GM03348 (cell line): ENCODE measurements at places on chromosomes 7 and 10.

- peak; percentile 86 for DNase-seq
Measured at GRCh38 chr10:30185916-30186315, 126.5 kb upstream of the JCAD start.

- no peak for DNase-seq
Measured at GRCh38 chr7:12092499-12093130, 118.5 kb upstream of the TMEM106B start.

- no peak for DNase-seq
Measured at GRCh38 chr10:117005527-117006055, 604 bp upstream of the SHTN1 start.

DNA sequence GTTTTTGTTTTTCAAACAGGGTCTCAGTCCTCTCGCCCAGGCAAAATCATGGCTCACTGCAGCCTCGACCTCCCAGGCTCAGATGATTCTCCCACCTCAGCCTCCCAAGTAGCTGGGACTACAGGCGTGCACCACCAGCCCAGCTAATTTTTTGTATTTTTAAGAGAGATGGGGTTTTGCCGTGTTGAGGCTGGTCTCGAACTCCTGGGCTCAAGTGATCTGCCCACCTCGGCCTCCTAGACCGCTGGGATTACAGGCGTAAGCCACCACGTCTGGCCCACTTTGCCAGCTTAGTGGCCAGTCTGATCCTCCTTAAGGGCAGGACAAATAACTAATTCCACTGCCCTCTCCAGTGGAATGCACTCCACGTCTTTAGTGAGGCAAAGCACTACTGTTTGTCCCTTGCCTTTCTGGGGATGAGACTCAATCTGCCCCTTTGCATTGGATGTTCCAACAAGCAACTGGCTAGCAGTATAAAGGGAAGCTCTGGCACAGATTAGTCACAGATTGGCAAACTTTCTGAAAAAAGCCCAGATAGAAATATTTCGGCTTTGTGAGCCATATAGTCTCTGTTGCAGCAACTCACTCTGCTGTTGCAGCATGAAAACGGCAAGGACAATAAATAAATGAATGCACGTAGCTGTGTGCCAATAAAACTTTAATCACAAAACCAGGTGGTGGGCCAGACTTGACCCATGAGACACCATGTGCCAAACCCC, 143.8 kb upstream of the RHEB start:
- no peak for DNase-seq

GRCh38 chr7:24701261-24702235, 55.7 kb downstream of the GSDME start:
- peak; percentile 68 for DNase-seq

DNA sequence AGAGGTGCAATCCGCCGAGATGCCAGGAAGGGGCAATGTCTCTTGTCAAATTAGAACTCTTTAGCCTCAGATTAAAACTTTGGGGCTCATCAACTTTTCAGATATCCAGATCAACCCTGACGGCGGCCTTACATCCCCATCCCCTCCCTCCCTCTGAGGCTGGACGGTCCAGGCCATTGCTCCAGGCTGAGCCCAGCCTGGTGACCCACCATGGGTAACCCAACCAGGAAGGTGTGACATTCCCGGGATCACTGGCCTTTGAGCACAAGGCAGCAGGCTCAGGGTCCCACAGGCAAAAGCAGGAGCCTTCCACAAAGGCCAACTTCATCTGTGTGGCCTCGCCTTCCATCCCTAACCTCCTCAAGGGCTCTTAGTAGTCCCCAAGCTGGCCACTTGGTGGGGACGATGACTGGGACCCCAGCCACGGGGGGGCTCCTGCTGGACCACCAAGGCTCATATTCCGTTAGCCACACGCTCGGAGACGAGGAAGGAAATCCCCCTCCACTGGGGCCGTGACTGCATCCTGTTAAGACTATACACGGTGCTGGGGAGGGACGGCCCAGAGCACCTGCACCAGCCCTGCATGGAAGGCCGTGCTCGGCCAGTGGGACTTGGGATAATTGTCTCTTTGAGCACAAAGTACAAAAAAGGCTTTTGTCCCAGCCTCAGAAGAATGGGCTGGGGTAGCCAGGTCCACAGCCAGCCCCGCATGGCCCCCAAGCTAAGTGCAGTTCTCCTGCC, 62.8 kb downstream of the ZRANB1 start:
- DNase-seq: no peak

DNA sequence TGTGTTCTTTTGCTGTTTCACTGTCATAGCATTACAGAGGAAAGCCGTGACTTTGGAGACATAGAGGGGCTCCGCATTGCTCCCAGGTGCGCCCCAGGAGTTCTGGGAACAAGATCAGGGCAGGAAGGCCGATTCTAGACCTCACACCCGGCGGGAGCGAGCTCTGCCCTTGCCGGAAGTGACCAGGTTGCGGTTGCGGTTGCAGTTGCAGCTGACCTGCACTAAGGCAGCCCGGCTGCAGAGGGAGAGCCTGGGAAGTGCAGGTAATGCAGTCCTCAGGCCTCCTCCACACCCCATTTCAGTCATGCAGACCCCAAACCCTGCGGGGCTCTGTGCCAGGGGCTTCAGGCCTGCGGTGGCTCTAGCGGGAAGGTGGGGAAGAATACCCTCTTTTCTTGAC, 130.0 kb upstream of the LANCL2 start:
- DNase-seq: no peak

GRCh38 chr7:50406935-50407334, 43.2 kb downstream of the FIGNL1 start:
- no peak for DNase-seq

DNA sequence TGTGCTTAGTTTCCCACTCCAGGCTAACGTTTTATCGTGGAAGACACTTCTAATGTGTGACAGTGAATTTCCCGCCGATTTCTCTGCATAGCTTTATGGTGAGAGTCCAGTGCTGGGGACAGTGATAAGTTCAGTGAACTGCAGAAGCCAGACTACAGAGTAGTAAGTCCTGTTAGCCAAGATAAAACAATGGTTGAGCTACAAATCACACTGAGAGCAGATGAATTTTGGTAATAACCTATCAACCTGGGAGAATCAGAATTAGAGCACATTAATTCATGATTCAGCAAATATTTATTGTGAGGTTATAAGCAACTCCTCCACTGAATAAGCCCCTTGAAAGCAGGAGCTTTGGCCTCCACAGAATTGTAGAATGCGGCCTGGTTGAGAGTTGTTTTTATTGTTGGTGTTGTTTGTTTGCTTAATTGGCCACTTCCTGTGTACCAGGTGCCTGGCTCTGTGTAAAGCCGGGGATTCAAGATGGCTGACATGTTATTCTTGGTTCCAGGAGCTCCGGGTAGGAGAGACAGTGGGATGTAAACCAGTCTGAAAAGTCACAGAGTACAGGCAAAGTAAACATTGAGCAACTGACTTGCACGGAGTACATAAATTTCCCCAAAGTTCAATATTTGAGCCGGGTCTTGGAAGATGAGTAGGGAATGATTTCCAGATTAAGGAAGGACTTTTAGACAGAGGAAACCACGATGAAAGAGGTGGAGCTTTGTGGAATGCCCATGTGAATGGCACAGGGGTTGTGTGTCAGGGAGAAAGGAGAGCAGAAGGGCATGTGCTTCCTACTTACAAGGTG, 112.7 kb downstream of the SNX10 start:
- no peak for DNase-seq

DNA sequence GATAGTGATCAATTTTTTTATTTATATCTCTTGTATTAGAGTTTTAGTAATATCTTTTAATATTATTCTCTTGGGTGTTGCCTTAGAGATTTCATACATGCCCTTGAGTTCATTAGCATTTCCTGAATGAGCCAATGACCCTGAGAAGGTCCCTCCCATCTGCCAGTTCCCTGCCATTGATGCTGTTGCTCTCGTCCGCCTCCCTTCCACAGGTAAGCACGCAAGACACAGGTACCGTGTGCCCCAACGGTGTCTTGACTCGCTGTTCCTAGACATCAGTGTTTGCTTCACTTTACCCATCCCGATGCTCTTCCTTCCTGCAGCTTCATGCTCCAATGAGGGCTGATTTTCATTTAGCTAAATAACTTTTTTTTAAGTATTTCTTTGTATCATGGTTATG, 19.7 kb upstream of the PWWP2B start:
- no peak for DNase-seq

GRCh38 chr10:44696496-44696895, 214.6 kb upstream of the TMEM72 start:
- DNase-seq: peak; percentile 73

GRCh38 chr7:153193144-153193595, 433.6 kb downstream of the ACTR3B start:
- no peak for DNase-seq

- no peak for DNase-seq
Measured at GRCh38 chr7:158473221-158473620, 114.4 kb downstream of the PTPRN2 start.

- DNase-seq: no peak
Measured at GRCh38 chr7:45685619-45686240, 111.6 kb downstream of the ADCY1 start.

GRCh38 chr10:101576211-101576863, 11.7 kb downstream of the POLL start:
- no peak for DNase-seq

- no peak for DNase-seq
Measured at GRCh38 chr10:61626209-61626608, 36.5 kb upstream of the CABCOCO1 start.

- DNase-seq: no peak
Measured at GRCh38 chr7:159191236-159191635, 46.6 kb upstream of the VIPR2 start.
